Stimulated activated CD4-positive, alpha-beta T cell treated with anti-CD3 and anti-CD28 coated beads, Interleukin-2, amount 100 ng/mL, for 48 hours (primary cell): ENCODE measurements at places on chromosomes 2 and 18.

DNA sequence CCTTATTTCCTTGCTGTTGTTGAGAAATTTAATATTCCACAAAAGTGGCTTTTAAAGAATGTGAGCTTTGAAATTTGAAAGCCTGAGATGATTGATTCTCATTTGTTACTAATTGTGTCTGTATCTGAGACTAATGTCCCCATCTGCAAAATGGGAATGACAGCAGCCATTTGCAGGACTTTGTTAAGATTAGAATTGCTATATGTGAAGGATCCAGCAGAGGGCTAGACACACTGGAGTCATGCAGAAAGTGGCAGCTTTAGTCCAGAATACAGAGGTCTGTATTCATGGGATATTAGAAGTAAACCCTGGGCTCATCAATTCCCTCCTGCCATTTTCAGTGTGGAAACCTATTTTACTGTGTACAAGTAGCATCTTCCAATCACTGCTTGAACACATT, 296.5 kb upstream of the GYPC start:
- no peak for DNase-seq

- DNase-seq = no peak
These were observed 216.5 kb upstream of the FN1 start for GRCh38 chr2:215652388-215652787.

- DNase-seq = no peak
These were observed 17.3 kb downstream of the CIB4 start for GRCh38 chr2:26623541-26624495.

GRCh38 chr2:60549238-60549927, 4.1 kb downstream of the BCL11A start:
- DNase-seq = no peak

DNA sequence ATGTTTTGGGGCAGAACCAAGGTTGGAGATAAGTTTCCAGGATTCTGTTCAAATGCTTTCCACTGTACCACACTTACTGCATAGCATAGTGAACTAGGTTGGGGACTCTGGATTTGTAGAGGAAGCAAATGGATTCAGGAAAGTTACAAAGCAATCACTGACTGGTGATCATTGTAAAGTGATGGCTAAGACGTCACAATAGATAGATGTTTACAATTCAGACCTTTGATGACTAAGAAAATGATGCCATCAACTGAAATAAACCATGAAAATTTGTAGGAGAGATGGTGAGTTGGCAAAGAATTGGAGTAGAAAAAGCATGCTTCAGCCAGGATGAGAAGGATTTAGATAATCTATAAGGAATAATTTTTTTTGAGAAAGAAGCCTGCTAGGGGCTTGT, 178.0 kb downstream of the UBE2E3 start:
- no peak for DNase-seq

- DNase-seq = no peak
These were observed 18.8 kb upstream of the STAT1 start for GRCh38 chr2:191032588-191033429.

DNA sequence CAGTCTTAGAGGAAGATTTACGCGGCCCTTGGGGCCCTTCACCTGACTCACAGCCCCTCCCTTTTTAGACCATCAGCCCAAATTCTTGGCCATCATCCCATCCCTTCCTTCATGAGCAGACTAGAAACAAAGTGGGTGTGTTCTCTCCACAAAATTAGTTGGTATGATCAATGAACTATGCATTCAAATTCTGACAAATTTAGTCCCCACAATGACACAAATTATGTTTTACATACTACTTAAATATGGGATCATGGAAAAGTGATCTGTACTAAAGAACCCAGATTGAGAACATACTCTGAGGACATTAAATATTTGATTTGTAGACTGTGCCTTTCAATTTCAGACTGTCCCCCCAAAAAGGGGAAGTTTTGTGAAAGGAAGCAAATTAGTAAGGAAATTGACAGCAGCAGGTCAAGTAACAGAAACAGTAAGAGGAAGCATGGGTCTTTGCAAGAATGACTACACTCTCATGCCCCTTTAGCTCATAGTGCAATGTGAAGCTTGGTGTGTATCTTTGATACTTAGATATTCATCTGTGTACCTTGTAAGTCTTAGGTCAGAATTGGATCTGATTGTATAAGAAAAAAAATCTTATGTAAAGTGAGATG, 2.2 kb upstream of the MAPRE2 start:
- DNase-seq = no peak

DNA sequence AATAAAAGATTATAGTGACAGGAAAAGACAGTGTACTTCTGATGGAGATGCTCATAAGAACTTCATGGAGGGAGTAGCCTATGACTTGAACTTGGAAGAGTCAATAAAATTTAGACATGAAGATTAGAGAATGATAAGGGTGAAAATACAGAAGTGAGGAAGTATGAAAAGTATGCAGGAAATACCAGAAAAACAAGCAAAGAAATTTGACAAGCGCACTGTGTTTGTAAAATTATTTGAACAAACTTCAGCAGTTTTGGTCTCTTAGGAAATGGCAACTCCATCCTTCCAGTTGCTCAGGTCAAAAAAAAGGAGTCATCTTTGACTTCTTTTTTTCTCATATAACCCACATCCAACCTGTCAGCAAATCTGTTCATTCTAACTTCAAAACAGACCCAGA, 864.0 kb upstream of the ZEB2 start:
- DNase-seq = no peak

DNA sequence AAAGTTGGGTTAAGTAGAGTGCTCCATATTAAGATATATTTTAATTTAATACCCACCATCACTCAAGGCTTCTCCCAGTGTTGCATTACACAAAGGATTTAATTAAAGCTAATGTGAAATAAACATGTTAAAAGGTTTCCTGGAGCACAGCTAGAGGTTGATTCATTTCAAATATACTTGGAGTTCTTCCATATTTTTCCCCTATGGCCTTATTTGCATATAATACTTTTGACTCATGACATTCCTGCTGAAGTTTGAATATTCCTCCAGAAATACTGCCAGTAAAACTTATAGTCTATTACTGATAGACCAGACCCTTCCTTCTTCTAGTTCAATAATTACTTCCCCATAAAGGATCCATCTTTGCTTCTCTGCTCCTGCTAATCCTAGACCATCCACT, 227.5 kb downstream of the GULP1 start:
- no peak for DNase-seq

DNA sequence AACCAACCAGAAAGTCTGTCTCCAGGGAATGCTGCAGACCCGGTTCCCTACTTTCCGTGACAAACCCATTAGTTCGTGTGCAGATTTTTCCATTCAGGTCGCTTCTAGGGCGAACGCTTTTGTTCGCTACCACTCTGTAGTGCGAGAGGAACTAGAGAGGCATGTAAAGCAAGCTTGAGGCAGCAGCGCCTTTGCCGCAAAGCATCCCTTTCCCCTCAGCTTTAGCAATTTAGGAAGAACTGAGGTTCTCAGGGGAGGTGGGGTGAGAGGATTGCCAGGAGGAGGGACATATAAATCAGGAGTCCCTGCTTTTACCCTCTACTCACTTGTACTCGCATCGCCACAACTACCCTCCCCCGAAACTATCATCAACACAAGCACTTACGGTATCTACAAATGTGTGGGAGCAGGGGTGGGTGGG, 748 bp upstream of the ZNF804A start:
- DNase-seq = no peak

DNA sequence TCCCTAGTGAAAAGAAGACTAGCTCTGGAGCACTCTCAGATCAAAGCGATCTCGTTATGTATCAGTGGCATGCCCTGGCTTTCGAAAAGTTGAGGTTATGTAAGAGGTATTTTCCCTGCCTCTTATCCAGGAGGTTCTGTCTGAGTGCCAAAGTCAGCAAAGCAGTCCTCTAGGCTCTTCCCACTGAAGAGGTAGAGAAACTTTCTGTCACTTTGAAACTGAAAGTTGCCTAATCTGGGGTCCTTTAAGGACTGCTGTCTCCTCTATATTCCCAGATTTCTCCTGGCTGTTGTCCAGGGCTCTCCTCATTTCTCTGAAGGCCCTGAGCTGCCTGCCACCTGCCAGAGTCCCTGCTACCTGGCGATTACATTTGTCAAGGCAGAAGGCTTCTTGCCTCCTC, 96.3 kb downstream of the B3GNT2 start:
- no peak for DNase-seq

DNA sequence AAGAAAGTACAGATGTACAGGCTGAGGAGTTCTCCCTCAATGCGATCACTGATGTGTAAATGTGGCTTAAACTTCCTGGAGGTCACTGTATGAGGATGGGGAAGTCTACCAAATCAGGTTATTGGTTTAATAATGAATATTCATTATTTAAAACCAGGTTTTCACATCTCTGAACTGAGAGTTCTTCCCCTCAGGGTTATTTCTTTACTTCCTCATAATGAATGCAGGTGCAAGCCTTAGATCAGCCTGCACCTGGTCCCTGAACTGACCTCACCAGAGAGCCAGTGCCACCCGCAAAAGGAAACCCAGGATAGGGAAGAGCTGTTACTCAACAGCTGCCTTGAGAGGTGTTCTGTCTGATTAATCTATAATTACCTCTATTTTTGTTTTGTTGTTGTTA, 369.0 kb downstream of the EPHA4 start:
- no peak for DNase-seq

DNA sequence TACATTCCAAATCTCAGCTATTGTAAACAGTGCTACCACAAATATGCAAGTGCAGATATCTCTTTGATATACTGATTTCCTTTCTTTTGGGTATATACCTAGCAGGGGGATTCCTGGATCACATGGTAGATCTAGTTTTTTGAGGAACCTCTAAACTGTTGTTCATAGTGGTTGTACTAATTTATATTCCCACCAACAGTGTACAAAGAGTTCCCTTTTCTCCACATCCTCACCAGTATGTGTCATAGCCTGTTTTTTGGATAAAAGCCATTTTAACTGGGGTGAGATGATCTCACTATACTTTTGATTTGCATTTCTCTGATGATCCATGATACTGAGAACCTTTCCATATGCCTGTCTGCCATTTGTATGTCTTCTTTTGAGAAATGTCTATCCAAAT, 6.3 kb upstream of the CCNT2 start:
- no peak for DNase-seq
